ENCODE measurements at places on chromosomes 1 and 21.

GRCh38 chr1:172429331-172430127 lies 9.0 kb downstream of the C1orf105 start:
- peak; percentile 47 for DNase-seq

GRCh38 chr1:65066419-65066765 lies 81.6 kb upstream of the AK4 start:
- no peak for DNase-seq

GRCh38 chr1:172601046-172601630 lies 57.8 kb upstream of the FASLG start:
- no peak for DNase-seq

DNA sequence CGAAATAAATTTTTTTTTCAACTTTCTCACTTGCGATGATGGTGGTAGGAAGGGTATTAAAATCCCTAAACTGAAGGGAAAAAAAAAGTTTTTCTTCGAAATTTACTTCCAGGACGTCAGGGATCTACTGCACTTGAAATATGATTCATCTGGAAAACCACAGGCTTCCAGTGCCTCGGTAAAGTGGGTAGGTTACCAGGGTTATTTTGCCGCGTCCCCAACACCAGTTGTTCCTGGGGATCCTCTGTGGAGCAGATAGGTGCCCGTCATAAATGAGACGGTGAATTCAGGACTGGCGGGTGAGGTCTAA lies 773 bp downstream of the RABIF start:
- no peak for DNase-seq

- DNase-seq, result no peak
Measured at GRCh38 chr1:27634985-27635367, at the start of gene FGR. Gene FGR (minus strand): TSS chr1:27635185. CDS start chr1:27623916, 11,269 bp downstream.

GRCh38 chr1:4301007-4301406 lies 353.4 kb upstream of the AJAP1 start:
- DNase-seq, result no peak

- DNase-seq, result no peak
Measured at GRCh38 chr1:19309123-19309813, 2.7 kb downstream of the AKR7A2 start.

GRCh38 chr1:116345011-116345410 lies 28.0 kb upstream of the ATP1A1 start:
- no peak for DNase-seq

GRCh38 chr21:23292292-23292691 lies 2294.1 kb downstream of the NCAM2 start:
- no peak for DNase-seq

- DNase-seq, result no peak
Measured at GRCh38 chr1:93313026-93313425, 32.7 kb upstream of the DR1 start.

- no peak for DNase-seq
Measured at GRCh38 chr21:46351476-46352163, 27.7 kb downstream of the PCNT start.

GRCh38 chr1:30366911-30367310 lies 356.5 kb downstream of the MATN1 start:
- DNase-seq, result no peak

GRCh38 chr1:161244888-161245287 lies 6.9 kb upstream of the NR1I3 start:
- no peak for DNase-seq

DNA sequence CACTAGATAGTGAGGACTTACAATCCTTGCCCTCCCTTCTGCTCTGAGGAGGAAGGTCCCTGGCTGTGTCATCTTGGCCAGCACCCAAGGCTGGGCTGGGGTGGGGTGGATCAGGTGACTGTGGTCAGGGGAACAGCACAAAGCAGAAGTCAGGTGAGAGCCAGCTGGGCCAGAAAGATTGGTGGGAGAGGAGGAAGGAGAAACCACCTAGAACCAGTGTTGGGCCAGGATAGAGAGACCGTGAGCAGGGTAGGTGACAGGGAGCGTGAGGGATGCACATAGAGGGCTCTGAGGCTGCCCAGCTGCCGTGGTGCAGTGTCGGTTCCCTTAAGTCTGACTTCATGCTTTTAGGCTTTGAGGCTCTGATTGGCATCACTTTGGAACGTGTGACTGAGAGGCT lies 22.7 kb downstream of the NCF2 start:
- DNase-seq, result no peak

DNA sequence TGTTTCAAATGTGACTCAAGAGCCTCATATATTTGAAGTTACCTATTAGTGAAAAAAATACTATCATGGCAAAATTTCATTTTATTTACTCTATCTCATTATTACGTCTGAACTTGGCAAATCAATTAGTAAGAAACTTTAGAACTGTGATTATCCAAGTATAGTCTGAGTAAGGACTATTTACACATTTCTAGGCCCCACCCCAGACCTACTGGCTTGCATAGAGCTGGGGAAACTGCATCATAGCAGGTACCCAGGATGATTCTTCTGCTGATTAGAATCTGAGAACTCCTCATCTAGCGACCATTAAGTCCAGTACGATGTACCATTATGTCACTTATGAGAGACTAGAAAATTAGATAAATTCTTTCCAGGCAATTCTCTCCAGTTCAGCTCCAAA lies 20.1 kb downstream of the MCOLN3 start:
- no peak for DNase-seq

- no peak for DNase-seq
Measured at GRCh38 chr1:174445817-174446216, 1.9 kb upstream of the GPR52 start.

DNA sequence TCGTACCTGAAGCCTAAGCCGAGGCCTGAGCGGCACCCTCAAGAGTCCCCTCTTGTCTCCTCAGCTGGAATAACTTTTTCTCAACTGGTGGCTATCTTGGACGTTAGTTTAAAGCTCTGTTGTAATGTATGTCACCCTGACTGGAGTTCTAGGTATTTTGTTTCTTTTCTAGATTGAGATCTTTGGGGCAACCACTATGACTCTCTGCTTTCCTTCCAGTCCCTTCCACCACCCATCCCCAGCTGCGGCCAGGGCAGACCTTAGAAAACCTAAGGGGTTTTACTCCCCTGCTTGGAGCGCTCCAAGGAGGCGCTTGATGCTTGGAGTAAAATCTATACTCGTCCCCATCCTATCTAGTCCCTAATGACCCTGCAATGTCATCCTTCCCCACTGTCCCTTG lies 74.6 kb upstream of the MRPS6 start:
- DNase-seq, result no peak

GRCh38 chr1:11913291-11913690 lies 12.9 kb downstream of the KIAA2013 start:
- no peak for DNase-seq

GRCh38 chr21:35988416-35989137 lies 71.7 kb downstream of the SETD4 start:
- DNase-seq, result no peak

DNA sequence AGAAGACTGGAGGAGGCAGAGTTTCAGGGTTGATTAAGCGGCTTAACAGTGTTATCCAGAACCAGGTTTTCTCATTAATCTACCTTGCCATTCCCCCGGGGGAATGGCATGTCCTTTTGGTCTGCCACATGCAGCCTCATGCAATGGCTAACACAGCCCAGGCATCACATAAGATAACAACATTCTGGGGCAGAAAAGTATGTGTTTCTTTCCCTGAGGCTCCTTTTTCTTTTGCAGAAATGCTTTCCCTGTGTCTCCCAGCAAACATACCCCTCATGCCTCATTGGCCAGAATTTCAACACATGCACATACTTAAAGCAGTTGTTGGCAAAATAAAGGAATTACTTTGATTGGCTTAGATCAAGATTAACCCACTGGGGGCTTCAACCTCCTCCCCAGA lies 98.6 kb downstream of the OMA1 start:
- no peak for DNase-seq

GRCh38 chr1:150521196-150521968 lies 5.8 kb downstream of the FALEC start:
- no peak for DNase-seq

GRCh38 chr1:210700511-210700910 lies 371.8 kb downstream of the HHAT start:
- DNase-seq, result no peak

- DNase-seq, result no peak
Measured at GRCh38 chr21:42618707-42619102, 34.7 kb upstream of the PDE9A start.

DNA sequence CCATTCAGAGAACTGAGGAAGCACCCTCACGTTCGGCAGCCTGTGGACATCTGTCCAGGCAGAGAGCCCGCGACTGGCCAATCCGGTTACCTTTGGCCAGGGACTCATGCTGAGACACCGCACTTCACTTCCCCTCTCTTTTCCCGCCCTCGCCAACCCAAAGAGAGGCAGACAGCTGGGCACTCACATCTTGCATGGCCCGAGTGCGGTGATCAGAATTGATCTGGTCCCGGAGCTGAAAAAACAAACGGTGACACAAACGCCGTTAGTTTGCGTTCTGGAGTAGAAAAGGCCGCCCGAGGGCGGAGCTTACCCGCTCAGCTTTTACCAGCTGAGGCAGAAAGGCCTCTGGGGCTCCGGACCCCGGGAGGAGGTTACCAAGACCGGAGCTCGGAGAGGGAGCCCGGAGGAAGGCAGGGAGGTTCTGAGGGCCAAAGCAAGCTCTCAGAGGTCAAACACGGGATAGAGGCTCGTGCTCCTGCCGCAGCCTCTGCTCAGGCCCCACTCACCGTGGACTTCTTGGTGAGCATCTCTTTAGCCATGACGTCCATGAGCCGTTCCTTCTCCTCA lies 376 bp downstream of the SF3A3 start:
- DNase-seq, result peak; percentile 41

- no peak for DNase-seq
Measured at GRCh38 chr1:204081791-204082513, 9.0 kb downstream of the SOX13 start.

DNA sequence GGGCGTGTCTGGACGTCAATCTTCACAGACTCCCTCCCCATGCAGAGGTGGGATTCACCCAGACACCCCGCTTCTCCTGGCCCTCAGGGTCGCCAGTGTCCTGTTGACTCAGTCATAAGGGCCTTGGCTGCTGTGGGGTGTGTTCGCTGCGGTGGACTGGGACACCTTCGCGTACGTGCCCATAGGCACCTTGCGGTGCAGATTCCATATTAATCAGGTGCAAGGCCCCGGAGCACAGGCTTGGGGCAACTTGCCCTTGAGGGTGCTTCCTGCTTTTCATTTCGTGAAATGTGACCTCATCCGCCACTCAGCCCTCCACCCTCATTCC lies 398 bp upstream of the SLC30A10 start:
- DNase-seq, result no peak

GRCh38 chr21:35026617-35027562 lies 22.2 kb downstream of the RUNX1 start:
- DNase-seq, result peak; percentile 78

DNA sequence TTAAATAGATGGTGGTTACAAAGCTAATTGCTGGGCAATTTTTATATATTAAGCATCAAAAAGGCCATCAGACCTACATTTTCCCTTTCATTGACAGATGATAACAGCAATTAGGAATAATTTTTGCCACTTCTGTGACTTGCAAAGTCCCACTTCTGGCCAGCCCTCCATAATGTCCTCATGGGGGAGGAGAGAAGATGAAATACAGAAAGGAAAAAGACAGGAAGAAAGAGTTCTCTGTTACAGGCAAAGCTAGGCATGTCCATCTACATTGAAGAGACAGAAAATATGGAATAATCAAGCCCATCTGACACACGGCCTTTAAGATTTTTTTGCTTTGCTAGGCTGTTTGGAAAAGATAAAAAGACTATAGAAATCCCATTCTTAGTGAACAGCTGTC lies 108.0 kb downstream of the ENAH start:
- DNase-seq, result no peak

- no peak for DNase-seq
Measured at GRCh38 chr1:62301726-62302390, 17.4 kb downstream of the KANK4 start.

GRCh38 chr1:221663321-221663720 lies 78.6 kb downstream of the DUSP10 start:
- DNase-seq, result no peak

DNA sequence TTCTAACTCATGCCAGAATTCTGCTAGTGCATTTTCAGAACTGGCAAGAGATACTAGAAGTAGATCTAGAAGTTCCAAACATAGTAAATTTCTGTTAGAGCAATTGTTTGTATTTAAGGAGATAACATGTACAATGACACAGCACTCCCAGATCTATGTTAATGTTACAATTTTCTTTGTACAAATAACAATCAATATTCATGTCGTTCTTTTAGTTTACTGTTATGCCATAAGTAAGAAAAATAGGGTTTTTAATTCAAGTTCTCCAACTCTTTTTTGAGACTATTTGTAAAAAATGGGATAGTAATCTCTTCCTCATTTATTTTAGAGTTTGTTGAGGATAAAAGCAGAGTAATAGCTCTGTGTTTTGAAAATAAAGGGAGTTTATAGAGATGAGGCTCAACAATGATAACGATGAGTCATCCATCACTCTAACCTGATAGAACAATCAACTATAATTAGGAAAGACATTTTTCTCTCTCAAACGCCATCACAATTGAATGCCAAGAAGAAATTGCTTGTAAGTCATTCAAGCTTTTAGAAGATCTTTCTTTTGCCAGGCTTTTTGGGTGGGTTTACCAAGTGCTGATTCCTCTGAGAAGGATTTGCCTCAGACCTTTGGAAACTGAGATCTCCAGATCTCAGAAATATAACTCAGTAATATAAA lies 638 bp downstream of the CD84 start:
- no peak for DNase-seq

- no peak for DNase-seq
Measured at GRCh38 chr1:9306006-9306405, 13.3 kb downstream of the SPSB1 start.

DNA sequence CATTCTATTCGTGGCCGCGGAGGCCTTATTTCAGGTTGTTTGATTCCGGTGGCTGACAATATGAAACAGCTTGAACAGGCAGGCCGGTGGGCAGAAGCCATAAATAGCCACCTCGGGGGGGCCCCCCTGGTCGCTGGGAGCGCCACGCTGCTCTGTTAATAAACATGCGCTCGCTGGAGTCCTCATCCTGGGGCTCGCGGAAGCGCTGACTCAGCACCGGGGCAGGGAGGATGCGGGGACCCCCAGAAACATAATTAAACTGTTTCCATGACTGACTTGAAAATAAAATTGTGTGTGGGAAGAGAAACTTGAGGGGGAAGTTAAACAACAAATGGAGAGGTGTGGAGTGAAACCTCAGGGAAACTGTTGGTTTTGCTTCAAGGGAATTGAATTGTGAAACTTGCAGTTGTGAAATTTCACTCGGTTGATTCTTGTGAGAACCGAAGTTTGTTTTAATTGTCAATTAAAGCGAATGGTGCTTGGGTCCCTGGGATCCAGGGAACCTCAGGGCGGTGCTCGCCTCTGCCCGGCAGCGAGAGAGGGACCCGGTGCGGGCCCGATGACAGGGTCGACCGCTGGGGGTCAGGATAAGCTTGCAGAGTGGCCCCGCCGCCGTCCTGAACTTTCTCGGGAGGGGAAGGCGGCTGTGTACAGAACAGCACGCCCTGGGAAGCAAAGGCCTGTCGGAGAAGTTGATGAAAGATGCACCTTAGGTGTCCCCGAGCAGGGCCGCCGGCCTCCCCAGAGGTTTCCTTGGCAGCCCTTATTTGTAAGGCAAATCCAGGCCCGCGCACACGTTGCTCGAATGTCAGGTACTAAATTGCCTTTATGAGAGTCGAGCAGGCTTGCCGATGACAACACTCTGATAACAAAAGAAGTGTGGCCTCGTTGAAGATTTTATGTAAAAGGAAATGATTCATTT lies 176.9 kb upstream of the LMO4 start:
- DNase-seq, result no peak

- DNase-seq, result no peak
Measured at GRCh38 chr1:23393706-23394105, 24.1 kb upstream of the ZNF436 start.

- DNase-seq, result no peak
Measured at GRCh38 chr1:178275049-178275448, 181.1 kb downstream of the RASAL2 start.

GRCh38 chr1:153231785-153232184 lies 14.4 kb downstream of the PRR9 start:
- DNase-seq, result no peak

Measured in activated CD4-positive, alpha-beta T cell treated with anti-CD3 and anti-CD28 coated beads for 4 hours (primary cell).